ENCODE measurements at places on chromosomes 16 and 17.

DNA sequence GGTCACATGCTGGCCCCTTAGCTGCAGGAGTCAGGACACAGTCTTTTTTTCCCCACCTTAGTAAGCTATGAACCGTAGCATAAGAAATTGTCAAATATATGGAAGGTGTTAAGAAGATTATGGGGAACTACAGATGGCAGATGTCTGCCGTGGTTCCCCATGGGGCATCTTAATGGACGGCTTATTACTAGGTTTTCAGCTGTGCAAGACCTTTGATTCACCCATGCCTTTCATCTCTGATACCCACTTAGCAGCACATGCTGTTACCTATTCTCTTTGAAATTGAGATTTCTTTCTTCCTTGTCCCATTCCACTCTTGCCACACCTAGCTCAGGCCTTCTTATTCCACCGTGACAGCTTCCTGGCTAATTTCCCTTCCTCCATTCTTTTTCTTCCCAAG lies 70.7 kb downstream of the RPTOR start:
- DNase-seq = no peak

GRCh38 chr16:52433643-52434042 lies 113.3 kb downstream of the TOX3 start:
- no peak for DNase-seq

- DNase-seq = no peak
Measured at GRCh38 chr17:79086609-79087427, 12.2 kb downstream of the ENGASE start.

DNA sequence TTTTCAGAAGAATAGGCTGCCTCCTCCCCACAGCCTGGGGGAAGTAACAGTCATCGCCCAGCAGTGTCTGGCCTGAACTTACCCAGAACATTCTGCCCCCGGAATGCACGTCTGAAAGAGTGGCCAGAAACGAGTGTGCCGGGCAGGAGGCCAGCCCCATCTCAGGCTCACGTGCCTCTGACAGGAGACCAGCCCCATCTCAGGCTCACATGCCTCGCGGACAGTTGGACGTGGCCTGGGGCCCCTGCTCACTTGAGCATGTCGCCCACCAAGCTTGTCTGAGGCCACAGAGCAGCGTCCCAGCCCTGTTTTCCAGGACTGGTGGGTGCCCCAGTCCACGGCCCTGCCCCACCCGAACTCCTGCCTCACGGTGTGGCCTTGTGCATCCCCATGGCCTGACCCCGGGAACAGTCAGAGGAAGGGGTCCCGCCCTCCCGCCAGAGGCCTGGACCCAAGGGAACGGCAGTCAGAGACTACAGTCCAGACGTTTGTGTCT lies 16.3 kb upstream of the CDH15 start:
- no peak for DNase-seq

GRCh38 chr16:30934827-30935557 lies 11.6 kb downstream of the FBXL19 start:
- peak; percentile 38 for DNase-seq

DNA sequence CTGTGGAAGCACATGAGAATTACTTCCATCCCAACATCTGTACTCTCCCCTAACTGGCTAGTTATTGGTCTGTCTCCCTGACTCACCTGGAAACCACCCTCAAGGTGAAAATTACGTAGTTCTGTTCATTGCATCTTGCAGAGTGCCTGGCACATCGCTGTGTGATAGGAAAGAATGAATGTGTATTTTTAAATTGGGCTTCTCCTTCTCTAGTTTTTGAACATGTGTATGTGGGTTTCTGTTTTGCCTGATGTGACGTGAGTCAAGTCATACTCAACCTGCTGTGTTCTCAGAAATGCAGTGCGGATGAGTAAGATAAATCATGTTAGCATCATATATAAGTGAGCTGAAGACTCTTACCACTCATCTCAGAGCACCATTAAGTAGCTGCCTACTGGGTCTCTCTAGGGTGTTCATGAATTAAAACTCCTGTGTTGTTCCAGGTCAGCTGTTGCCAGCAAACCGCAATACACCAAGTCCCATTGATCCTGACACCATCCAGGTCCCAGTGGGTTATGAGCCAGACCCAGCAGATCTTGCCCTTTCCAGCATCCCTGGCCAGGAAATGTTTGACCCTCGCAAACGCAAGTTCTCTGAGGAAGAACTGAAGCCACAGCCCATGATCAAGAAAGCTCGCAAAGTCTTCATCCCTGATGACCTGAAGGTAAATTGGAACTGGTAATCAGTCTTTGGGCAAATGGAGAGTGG lies 50.2 kb downstream of the HLF start:
- no peak for DNase-seq

GRCh38 chr16:189604-190186 lies 9.4 kb downstream of the HBQ1 start:
- DNase-seq = no peak

- DNase-seq = no peak
Measured at GRCh38 chr16:5461141-5461540, 363.5 kb upstream of the EEF2KMT start.

Data from activated naive CD8-positive, alpha-beta T cell treated with anti-CD3 and anti-CD28 coated beads for 36 hours (primary cell).